ENCODE measurements at places on chromosomes 3 and 15.

GRCh38 chr15:100372739-100373119 is 31.0 kb upstream of the ADAMTS17 start:
- no peaks in the 10 kb centered on the region for H3K4me1 ChIP-seq
- H3K27me3 ChIP-seq, result no peaks in the 10 kb centered on the region
- no peak overlapping the region for H3K4me3 ChIP-seq

GRCh38 chr15:75646944-75647364 is 758 bp upstream of the SNX33 start:
- H3K27ac ChIP-seq, result no peak overlapping the region
- no peaks in the 10 kb centered on the region for H3K4me1 ChIP-seq
- peak overlapping the region; percentile 87 for H3K4me3 ChIP-seq

DNA sequence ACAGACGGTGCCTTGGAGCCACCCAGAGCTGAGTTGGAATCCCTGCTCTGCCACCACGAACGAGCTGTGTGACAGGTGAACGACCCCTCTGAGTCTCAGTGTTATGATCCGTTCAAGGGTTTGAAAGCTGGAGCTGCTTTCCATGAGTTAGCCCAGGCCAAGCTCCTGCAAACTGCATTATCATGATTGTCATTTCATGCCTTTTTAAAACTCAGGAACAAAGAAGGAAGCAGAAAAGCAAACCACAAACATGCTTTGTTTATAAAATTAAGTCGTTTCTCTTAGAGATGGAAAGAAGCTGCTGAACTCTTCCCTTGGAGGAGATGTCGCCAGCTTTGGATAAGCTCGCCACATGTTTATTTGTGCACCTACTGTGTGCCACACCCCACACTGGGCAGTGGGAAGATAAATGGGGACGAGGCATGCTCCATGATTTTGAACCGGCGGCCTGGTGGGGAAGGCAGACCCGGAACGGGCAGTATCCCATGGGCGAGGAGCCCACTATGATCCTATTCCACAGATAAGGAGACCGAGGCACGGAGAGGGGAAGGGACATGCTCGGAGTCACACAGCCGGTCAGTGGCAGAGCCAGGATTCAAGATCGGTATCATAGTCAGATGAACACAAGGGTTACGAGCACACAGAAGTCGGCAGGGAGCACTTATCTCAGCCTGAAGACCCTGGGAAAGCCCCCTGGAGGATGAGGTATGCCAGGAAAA is 15.9 kb downstream of the HRH1 start:
- H3K36me3 ChIP-seq, result no peaks in the 10 kb centered on the region
- H3K4me3 ChIP-seq, result no peak overlapping the region
- no peak for DNase-seq
- no peaks in the 10 kb centered on the region for H3K27me3 ChIP-seq
- H3K4me1 ChIP-seq, result no peaks in the 10 kb centered on the region

GRCh38 chr15:38266247-38266986 is 13.8 kb downstream of the SPRED1 start:
- H3K27me3 ChIP-seq, result no peaks in the 10 kb centered on the region
- no peak overlapping the region for H3K27ac ChIP-seq

DNA sequence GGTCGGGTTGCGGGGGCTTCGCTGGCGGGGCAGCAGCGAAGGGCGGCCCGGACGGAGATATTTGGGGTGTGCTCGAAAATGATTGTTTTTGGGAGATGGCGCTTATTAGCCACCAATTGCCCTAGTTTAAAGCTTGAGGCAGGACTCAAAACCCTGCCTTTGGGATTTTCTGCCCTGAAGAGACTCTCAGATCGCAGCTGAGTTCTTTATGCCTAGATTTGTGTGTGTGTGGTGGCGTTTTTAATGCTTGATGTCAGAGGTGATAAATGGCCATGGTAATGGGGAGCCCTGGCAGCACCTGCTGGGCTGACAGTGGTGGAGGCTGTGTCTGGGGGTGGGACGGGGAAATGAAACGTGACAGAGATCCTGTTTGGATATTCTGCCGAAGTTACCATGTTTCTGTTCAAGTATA is 604 bp downstream of the KCTD6 start:
- H3K27ac ChIP-seq, result peak overlapping the region; percentile 48
- peak overlapping the region; percentile 92 for H3K4me3 ChIP-seq
- peaks cover 14% of the 10 kb centered on the region for H3K4me1 ChIP-seq
- peaks cover 12% of the 10 kb centered on the region for H3K27me3 ChIP-seq
- peak; percentile 44 for DNase-seq
- H3K36me3 ChIP-seq, result no peaks in the 10 kb centered on the region

DNA sequence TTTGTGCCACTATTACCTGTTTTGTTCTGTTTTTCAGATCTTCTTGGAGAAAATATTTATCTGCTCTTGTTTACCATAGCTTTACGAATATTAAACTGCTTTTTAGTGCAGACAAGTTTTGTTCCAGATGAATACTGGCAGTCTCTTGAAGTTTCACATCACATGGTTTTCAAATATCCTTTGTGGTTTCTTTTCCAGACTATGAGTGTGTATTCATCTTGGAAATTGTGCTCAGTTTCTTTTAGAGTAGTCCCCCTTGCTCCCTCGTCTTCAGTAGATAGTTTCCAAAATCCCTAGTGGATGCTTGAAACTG is 1.2 kb downstream of the PIGB start:
- H3K4me3 ChIP-seq, result peak overlapping the region; percentile 74
- peaks cover 3% of the 10 kb centered on the region for H3K4me1 ChIP-seq
- no peaks in the 10 kb centered on the region for H3K36me3 ChIP-seq
- no peak for DNase-seq

- no peaks in the 10 kb centered on the region for H3K36me3 ChIP-seq
- no peaks in the 10 kb centered on the region for H3K4me1 ChIP-seq
- H3K27me3 ChIP-seq, result no peaks in the 10 kb centered on the region
- H3K4me3 ChIP-seq, result no peak overlapping the region
- no peak overlapping the region for H3K27ac ChIP-seq
- DNase-seq, result no peak
These were observed 66.0 kb downstream of the PEX5L start for GRCh38 chr3:179970746-179971145.

- peak overlapping the region; percentile 83 for H3K27ac ChIP-seq
- H3K4me3 ChIP-seq, result peak overlapping the region; percentile 98
- H3K36me3 ChIP-seq, result no peaks in the 10 kb centered on the region
- no peaks in the 10 kb centered on the region for H3K27me3 ChIP-seq
- peaks cover 19% of the 10 kb centered on the region for H3K4me1 ChIP-seq
These were observed 860 bp downstream of the ATG3 start for GRCh38 chr3:112560721-112561483.

DNA sequence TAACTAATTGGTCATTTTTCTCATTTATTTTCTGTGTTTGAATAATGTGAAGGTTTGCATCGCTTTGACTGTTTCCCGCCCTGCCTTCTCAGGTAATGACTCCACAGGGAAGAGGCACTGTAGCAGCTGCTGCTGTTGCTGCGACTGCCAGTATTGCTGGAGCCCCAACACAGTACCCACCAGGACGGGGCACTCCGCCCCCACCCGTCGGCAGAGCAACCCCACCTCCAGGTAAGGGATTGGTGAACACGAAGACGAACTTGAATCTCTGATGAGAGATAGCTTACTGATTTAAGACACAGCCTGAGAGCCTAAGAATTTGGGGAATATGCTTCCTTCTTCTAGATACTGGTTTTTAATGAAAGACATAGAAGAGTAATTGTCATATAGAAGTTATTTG is 22.9 kb downstream of the SNRPN start:
- no peaks in the 10 kb centered on the region for H3K36me3 ChIP-seq
- no peaks in the 10 kb centered on the region for H3K27me3 ChIP-seq
- no peaks in the 10 kb centered on the region for H3K4me1 ChIP-seq
- H3K27ac ChIP-seq, result no peak overlapping the region

- H3K36me3 ChIP-seq, result no peaks in the 10 kb centered on the region
- no peak overlapping the region for H3K27ac ChIP-seq
- DNase-seq, result no peak
- H3K27me3 ChIP-seq, result no peaks in the 10 kb centered on the region
- H3K4me3 ChIP-seq, result no peak overlapping the region
- H3K4me1 ChIP-seq, result no peaks in the 10 kb centered on the region
These were observed 272.0 kb downstream of the KLF13 start for GRCh38 chr15:31598620-31599019.

- H3K36me3 ChIP-seq, result no peaks in the 10 kb centered on the region
- no peaks in the 10 kb centered on the region for H3K27me3 ChIP-seq
- no peak for DNase-seq
- no peak overlapping the region for H3K27ac ChIP-seq
- H3K4me3 ChIP-seq, result no peak overlapping the region
These were observed 127.7 kb downstream of the SPATA16 start for GRCh38 chr3:173013219-173013832.

DNA sequence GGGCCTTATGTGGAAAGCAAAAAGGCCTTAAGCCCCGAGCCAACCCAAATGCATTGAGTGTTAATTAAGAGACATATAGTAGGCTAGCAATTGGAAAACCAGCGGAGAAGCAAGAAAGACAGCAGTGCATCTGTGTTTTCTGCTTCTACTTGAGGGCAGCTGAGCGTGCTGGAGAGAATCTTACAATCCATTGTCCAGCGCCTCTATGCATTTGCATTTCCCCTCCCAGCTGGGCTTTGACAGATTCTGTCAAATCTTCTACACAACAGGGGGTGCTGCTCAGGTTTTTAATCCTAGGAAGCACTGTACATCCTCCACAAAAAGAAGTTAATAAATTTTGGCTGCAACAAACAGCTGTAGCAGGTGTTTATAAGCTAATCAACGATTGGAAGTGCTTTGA is 23.9 kb downstream of the SSR3 start:
- no peak for DNase-seq
- no peak overlapping the region for H3K4me3 ChIP-seq
- H3K27me3 ChIP-seq, result no peaks in the 10 kb centered on the region
- H3K4me1 ChIP-seq, result no peaks in the 10 kb centered on the region

DNA sequence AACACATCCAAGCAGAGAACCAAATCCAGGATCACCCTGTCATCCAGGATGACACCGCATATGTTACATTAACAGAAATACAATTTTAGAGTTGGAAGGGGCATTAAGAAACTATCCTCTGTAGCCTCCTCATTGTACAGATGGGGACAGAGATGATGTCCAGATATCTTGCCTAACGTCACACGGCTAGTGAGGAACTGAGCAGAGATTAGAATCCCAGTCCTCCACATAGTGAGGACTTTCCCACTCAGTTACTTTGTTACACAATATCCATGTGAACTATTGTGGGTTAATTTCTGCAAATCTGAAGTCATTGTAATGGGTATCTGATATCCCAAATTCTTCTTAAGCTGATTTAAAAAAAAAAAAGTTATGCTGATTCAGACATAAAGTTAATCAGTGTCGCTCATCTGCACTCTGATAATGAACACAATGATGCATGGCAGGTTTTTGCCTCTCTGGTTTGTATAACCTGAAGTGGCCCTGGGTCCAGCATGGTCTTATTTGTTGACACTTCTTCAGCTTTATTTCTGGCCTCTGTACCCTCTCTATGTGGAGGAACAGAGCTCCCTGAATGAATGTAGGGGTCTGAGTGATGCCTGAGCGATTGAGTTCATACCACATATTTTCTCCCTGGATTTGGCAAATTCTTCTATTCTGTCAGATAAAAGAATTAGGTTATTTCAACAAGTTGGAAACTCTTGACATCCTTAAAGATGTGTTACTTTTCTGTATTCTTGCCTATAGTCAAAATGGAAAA is 76.0 kb upstream of the LIMD1 start:
- H3K36me3 ChIP-seq, result no peaks in the 10 kb centered on the region
- no peaks in the 10 kb centered on the region for H3K27me3 ChIP-seq
- no peak for DNase-seq
- no peaks in the 10 kb centered on the region for H3K4me1 ChIP-seq
- no peak overlapping the region for H3K27ac ChIP-seq
- no peak overlapping the region for H3K4me3 ChIP-seq
